Mucosa of descending colon (tissue), 3 donors: ENCODE measurements at places on chromosomes 2 and 18.

- DNase-seq: peak; percentile 32
Observed at GRCh38 chr2:162301151-162301804, 17.2 kb downstream of the IFIH1 start.

- DNase-seq: no peak
Observed at GRCh38 chr2:16390561-16390960, 275.1 kb downstream of the CYRIA start.

DNA sequence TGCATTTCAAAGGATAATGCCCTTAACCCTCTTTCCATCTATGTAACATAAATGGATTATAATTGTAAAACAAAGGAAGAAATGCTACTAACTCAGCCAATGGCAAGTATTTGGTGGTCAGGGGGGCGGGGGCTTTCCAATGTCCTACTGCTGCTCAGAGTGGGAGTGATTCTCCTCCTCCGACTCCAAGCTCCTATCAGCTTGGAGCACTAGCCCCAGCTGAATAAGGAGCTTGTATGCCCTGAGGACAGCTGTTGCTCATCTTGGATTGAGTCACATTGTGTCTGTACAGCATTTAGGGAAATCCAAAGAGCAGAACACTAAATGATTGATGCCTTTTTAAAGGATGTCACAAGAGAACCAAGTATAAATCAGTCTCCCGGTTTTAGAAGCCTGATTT is 105.6 kb upstream of the ZNF521 start:
- DNase-seq: no peak

GRCh38 chr2:206692971-206693370 is 25.2 kb downstream of the DYTN start:
- DNase-seq: no peak

DNA sequence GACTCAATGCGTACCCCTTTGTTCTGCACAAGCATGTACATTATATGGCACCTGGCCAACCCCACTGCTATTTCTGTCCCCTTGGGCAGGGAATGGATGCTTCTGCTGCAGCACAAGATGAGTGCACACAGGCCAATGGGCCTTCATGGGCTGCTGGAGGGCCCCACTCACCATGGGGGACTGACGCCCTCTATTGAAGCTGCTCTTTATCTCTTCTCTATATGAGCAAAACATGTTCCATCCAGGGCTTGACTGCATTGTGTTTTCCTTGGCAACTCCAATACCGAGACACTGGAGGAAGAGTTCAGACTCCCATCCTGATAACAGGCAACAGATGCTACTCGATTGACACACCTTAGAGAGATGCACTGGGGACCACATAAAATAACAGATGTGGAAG is 251.6 kb upstream of the NCKAP5 start:
- DNase-seq: no peak

DNA sequence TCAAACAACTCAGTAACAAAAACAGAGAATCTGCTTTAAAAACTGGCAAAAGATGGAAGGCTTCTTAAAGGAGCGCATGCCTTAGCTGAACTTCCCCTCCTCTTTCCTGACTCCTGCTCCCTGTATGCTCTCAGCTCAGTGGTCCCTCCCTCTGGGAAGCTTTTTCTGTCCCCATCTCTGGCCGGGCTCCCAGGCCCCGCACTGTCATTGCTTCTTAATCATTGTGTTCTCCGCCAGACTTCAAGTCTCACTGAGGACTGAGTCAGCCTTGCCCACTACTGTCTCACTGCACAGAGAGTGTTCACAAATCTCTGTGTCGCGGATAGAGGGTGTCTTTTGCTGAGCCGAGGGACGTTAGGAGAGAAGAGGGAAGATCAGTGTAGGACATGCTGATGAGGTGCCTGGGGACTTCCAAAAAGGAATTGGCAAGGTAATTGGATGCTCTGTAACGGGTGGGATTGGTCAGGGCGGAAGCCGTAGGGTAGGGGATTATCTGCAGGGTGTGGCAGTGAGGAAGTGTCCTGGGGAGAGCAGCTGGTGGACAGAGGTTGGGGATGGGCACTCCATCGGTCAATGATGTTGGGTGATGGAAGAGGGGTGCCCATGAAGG is 16.2 kb downstream of the TOGARAM2 start:
- DNase-seq: no peak

GRCh38 chr2:76749858-76750257 is 772.3 kb downstream of the LRRTM4 start:
- DNase-seq: no peak

DNA sequence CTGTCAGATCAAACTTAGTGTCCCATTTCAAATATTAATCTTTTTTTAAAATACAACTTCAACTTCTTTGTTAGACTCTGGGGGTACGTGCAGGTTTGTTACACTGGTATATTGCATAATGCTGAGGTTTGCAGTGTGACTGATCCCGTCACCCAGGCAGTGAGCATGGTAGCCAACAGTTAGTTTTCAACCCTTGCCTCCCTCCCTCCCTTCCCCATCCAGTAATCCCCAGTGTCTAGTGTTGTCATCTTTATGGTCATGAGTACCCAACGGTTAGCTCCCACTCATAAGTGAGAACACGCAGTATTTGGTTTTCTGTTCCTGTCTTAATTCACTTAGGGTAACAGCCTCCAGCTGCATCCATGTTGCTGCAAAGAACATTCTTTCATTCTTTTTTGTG is 23.9 kb downstream of the NOL10 start:
- no peak for DNase-seq

DNA sequence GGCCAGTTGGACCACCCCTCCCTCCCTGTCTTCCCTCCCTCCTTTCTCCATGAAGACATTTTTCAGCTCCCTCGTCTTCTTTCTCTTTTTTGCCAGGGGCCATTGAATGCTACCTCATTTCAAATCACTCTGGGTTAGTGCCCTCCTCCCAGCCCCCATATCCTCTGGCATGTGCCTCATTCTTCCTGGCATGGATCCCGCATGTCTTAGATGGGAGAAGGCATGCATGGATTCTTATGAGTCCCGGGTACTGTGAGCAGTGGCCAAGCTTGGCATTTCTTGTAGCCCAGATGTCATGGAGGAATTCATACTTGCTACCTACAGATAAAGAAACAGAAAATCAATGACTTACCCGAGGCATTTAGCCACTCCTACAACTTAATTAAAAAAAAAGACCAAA is 9.0 kb upstream of the HAAO start:
- DNase-seq: no peak

DNA sequence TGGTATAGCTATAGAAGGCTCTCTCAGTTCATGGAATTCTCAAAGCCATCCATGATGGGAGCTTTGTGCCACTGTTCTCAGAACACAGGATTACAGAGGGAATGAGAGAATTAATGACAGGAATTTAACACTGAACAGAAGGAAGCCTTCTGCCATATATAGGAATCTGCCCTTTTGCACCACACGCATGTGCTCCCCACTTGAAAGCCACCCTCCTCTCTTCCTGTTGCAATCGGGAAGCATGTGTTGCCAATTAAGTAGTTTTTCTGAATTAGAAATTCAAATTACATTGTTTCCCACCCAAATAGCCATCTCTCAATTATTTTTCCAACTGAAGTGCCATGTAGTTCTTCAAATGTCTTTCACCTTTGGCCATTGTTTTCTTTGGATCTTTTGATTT is 71.3 kb downstream of the C1D start:
- no peak for DNase-seq

- no peak for DNase-seq
Observed at GRCh38 chr2:45273412-45274249, 264.4 kb upstream of the SIX2 start.

DNA sequence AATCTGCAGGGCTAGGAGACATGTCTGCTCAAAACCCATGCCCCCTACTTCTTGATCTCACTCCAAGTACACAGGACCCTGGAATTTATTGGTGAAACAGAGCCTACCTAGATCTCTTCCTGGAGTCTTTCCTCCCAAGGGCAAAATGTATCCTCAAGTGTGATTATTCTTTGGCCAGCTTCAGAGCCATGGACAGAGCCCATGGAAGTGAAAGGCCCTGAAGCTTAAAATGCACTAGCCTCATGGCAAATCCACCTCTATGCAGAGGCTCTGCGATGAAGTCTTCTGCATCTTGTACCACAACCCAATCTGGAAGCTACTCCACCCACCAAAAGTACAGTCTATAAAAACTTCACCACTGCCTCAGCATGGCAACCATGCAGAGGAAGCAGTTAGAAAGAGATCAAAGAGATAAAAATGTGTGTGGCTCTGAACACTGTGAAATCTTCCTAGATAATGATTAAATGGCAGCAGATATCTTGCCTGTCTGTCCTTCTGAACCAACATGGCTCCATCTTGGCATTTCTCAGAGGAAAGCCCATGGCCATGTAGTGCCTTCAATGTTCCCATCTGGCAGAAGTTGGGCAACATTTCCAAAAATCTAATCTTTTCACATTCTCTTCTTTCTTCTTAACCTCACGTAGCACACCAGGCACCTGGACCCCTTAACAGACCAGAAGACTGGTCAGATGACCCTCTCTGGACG is 142.9 kb upstream of the KLF7 start:
- DNase-seq: no peak

- DNase-seq: no peak
Observed at GRCh38 chr2:128638341-128639119, 319.9 kb upstream of the HS6ST1 start.

DNA sequence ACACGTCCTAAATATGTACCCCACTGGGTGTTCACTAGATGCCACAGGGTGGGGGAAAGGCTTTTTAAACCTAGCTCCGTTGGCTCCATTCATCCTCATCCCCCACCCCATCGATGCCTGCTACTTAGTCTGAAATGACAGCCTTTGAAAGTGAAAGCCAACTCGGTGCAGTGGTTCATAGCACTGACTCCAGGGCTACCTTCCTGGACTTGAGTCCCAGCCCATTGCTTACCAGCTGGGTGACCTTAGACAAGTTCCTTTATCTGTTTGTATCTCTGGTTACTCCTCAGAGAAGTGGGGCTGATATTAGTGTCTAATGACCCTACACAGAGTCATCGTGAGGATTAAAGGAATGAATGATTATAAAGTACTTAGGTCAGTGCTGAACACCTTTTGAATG is 24.4 kb downstream of the EHD3 start:
- no peak for DNase-seq

- peak; percentile 69 for DNase-seq
Observed at GRCh38 chr2:202375033-202375608, 1.0 kb upstream of the BMPR2 start.

DNA sequence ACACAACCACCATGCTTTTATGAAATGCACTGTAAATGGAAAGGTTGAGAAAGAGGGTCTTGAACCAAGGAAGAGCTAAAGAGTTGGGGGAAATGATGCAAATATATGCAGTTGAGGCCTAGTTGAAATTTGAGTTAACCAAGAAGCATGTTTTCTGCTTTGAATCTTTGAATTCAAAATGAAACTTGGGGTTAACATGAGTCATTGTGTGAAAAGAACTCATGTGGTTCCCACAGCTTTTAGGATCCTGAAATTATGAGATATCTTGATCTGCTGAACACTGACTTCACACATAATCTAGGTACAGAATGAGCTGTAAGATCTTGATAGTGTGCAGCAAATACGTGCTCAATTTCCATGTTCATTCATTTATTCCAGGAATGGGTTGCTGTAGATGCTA is 422.9 kb upstream of the TRIB2 start:
- DNase-seq: no peak

GRCh38 chr2:206328974-206329373 is 54.5 kb downstream of the ZDBF2 start:
- no peak for DNase-seq

DNA sequence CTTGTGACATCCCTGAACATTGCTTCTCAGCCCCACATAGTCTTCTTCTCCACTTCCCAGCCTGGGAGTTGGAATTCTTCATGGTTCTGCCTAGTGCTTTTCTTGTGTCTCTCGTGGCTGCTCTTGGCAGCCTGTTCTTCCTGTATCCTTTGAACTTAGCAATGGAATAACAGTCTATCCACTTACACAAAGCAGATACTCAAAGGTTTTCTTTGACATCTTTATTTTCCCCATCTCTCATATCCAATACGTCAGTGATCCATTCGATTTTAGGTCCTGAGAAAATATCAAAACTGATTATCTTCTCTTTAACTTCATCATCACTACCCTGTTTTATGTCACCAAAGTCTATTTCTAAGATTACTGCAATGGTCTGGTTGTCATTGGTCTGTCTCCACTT is 1091.2 kb upstream of the PIK3C3 start:
- DNase-seq: no peak

DNA sequence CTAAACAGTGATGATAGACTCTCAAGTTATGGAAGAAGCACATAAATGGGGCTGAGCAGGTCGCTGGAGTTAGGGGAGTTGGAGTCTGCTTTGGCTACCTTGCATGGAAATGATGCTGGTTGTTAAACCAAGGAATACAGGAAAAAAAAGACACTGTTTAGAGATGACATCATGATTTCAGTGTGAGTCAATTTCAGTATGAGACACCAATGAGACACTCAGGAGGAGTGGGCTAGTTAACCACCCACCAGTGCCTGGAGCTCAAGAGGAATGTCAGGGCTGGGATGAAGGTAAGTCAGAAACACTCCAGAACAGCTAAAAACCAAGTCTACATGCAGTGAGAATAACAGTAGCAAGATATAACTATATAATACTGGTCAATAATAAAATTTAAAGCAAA is 303.6 kb downstream of the SOX11 start:
- no peak for DNase-seq

DNA sequence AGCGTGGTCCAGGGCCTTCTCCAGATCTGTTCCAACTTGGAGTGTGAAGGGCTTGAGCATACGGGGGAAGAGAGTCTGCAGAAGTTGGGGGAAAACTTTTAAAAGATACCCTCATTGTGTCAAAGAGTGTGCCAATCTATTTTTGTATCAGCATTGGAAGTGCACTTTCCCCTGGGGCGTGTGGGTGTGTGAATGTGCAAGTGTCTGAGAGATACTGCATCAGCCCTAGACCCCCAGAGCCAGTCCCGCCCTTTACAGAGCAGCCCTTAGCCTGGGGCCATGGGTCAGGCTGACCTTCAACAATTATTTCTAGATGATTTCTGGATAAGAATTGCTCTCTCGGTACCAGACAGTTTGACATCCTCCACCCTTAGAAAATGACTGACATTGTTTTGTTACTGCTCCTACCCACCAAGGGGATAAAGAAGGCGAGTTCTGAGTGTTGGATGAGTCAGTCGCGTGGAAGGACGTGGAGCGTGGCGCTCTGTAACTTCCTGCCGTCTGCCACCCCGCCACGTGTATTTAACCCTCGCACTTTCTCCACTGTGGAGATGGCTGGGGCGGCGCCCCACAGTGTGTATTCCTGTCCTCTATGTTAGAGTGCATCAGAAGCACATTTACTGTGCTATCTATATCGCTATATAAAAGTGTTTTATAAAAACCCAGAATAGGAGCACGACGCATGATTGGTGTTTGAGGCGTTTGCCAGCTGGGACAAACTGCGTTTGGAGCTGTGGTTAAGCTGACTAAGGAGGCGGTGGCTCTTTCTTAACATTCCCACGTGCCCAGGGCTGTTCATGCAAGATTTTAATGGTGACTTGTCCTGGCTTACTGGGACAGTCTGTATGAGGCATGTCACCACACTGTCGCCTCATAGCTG is 122.6 kb downstream of the CABLES1 start:
- DNase-seq: no peak

GRCh38 chr2:191109888-191110287 is 40.9 kb downstream of the STAT4 start:
- DNase-seq: no peak

- no peak for DNase-seq
Observed at GRCh38 chr2:64391424-64391823, 62.5 kb upstream of the LGALSL start.

- no peak for DNase-seq
Observed at GRCh38 chr2:156481312-156481711, 45.1 kb downstream of the GPD2 start.
